Right hindlimb (tissue), 1 donor: ENCODE measurements at places on chromosomes 7 and 10.

- no peak for DNase-seq
These were observed 111.1 kb upstream of the AFAP1L2 start for GRCh38 chr10:114515298-114515914.

DNA sequence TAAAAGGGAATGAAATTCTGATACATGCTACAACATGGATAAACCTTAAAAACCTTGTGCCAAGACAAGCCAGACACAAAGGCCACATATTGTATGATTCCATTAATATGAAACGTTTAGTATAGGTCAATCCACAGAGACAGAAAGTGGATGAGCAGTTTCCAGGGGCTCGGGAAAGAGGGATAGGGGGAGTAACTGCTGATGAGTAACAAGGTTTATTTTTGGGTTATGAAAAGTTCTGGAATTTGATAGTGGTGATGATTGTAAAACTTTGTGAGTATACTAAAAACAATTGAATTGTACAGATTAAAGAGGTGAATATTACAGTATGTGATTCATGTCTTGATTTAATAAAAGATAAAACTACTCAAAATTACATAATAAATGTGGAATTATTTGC is 19.1 kb upstream of the SLC13A1 start:
- DNase-seq: no peak

GRCh38 chr7:14834883-14835282 is 67.7 kb downstream of the DGKB start:
- DNase-seq: no peak

- DNase-seq: no peak
These were observed 390.1 kb downstream of the GATA3 start for GRCh38 chr10:8444630-8445029.

DNA sequence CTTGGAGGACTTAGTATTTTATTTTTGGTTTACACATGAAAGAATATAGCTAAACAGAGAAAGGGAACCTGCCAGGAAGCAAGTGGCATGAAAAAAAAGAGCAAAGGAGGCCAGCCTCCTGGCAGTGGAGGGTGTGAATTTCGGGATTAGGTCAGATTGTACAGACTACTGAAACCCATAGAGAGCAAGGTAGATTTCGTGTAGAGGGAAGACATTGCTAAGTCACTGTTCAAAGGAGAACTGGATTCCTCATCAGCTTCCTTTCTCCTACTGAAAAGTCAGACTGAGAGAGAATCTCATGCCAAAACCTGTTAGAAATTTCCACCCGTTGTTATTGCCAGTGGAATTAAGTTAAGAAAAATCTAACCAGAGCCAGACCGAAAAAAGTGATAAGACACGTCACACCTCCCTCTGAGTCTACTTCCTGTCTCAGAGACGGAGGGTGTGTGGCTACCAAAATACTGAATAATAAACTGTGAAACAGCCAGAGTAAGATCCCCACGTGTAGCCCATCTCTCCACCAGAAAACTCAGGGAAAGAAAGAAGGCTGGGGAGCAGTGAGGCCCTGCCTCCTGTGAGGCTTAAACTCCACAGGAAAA is 118.8 kb downstream of the SKIDA1 start:
- DNase-seq: no peak

- no peak for DNase-seq
These were observed 479 bp downstream of the CYP26A1 start for GRCh38 chr10:93074147-93074596.

- DNase-seq: no peak
These were observed 27.3 kb downstream of the HYAL4 start for GRCh38 chr7:123871998-123872867.

DNA sequence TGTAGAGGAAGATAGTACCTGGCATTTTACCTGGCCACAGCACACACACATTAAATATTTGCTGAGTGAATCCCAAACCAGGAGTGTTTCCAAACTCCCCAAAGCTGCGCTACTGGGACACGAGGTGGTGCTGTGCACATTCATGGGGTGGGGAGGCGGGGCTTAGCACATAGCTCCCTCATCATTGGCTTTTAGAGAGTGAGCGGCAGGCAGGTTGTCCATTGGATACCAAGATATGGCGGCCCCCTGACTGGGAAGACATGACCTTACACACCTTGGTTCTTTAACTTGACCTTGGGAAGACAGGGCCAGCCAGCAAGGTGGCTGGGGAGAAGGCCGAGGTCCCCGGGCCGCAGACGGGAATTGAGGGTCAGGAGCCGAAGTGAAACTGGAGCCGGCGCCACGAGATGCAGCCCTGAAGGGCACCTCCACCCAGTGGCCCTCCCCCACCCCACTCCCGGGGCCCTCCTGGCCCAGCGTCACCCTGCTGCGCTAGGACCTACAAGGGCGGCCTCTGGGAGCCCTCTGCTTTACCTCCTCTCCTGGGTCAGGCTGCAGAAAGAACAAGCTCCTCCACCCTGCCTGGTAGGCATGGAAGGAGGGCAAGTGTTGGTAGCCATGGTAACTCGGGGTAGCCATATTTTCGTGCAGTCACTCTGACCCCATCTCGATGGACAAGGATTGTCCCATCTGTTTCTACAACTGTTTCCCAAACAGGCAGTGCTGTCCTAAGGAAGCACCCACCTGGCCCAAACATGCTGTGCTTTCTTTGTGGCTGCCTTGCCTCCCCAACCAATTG is 24.0 kb downstream of the TMEM176A start:
- no peak for DNase-seq

DNA sequence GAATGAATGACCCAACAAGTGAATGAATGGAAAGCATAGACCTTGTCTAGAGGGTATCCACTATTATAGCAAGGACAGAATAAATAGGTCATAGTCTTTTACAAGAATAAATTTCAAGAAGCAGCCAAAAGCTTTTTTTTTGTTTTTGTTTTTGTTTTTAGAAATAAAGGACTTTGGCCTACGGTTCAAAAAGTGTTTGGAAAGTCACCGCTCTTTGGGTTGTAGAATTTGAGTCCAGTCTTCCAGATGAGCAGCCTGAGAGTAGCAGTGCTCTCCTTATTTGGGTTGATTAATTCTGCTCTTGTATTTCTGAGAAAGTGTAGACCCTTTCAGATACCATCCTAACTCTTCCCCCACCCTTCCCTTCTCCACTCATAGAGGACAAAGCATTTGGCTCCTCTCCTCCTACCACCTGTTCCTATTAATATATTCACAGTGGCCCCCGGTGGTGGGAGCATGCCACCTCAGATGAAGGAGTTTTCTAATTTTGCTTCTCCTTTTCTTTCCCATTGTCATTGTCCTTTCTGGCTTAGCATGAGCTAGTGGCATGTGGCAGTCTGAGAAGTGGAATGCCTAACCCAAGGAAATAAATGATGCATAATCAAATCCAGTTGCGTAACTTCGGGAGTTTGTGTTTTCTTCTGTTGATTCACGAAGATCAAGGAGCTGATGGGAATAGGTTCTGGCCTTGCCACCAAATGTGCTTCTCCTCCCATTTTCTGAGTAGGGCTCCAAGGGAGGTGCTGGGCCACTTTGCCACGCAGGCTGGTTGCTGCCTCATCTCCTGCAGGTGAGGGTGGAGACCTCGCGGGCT is 114.7 kb downstream of the CHN2 start:
- DNase-seq: no peak

GRCh38 chr10:79449181-79450146 is 4.0 kb upstream of the ZCCHC24 start:
- DNase-seq: no peak

- DNase-seq: no peak
These were observed 113.2 kb upstream of the MYO3A start for GRCh38 chr10:25820874-25821273.

- no peak for DNase-seq
These were observed 811 bp downstream of the RGS10 start for GRCh38 chr10:119541459-119542356.

GRCh38 chr10:124262971-124263370 is 155.8 kb downstream of the OAT start:
- no peak for DNase-seq

DNA sequence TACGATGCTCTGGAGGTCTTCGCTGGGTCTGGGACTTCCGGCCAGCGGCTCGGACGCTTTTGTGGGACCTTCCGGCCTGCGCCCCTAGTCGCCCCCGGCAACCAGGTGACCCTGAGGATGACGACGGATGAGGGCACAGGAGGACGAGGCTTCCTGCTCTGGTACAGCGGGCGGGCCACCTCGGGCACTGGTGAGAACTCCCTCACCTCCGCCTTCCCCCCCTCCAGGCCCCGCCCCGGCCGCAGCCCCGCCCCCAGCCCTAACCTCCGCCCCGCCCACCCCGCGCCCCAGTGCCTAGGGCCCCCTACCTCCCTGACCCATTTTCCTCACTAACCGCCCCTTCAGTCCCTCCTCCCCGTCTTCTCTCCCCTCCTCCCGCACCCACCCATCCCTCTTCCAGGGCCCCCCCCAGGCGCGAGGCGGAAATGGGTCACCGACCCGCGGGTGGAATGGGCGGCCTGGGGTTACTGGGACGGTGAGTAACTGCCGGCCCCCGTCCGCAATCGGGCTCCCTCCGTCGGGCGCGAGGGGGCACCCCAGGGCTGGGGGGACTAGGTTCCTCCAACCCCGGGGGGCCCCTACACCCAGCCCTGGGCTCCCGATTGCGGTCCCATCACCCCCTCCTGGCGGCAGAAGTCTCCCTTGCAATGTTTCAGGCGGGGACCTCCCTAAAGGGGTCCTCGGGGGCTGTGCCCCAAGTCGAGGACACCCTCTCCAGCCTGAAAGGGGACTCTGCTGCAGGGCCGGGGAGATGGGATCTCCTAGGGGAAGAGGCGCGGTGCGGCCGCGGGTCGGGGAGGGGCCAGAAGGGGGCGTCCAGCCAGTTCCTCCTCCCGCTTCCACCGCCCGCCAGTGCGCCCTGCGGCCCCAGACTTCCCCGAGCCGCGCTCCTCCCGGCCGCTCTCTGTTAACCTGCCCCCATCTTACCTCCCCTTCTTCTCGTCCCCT is 2.1 kb downstream of the PCOLCE start:
- DNase-seq: peak; percentile 85

GRCh38 chr7:48441848-48442492 is 270.7 kb downstream of the ABCA13 start:
- no peak for DNase-seq

DNA sequence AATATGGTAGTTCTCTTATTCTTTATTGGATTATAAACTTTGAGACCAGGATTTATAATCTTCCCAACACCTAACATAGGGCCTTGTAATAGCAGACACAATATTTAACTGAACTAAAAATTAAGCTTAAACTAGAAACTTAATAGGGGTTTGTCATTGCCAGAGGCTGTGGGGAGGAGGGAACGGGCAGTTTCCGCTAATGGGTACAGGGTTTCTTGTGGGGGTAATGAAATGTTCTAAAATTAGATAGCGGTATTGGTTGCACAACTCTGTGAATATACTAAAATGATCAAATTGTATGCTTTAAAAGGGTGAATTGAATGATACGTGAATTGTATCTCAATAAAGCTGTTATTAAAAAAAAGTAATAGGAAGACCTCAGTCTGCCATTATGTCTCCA is 45.4 kb downstream of the NT5C2 start:
- DNase-seq: no peak

DNA sequence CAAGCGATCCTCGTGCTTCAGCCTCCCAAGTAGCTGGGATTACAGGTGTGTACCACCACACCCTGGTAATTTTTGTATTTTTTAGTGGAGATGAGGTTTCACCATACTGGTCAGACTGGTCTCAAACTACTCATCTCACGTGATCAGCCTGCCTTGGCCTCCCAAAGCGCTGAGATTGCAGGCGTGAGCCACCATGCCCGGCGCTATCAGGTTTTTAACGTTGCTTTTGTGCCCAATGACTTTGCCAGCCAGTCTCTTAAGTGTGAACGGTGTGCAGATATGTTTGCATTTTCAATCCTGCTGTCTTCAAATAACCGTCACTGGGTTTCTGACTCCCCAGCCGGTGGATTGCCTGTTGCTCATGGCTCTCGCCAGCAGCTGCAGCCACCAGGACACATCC is 201.8 kb upstream of the PPP2R2D start:
- DNase-seq: peak; percentile 8

- DNase-seq: no peak
These were observed 317.3 kb downstream of the PRPF18 start for GRCh38 chr10:13904064-13904463.

GRCh38 chr7:18064242-18064838 is 36.7 kb upstream of the PRPS1L1 start:
- no peak for DNase-seq

GRCh38 chr7:18558503-18558902 is 63.0 kb downstream of the HDAC9 start:
- no peak for DNase-seq

DNA sequence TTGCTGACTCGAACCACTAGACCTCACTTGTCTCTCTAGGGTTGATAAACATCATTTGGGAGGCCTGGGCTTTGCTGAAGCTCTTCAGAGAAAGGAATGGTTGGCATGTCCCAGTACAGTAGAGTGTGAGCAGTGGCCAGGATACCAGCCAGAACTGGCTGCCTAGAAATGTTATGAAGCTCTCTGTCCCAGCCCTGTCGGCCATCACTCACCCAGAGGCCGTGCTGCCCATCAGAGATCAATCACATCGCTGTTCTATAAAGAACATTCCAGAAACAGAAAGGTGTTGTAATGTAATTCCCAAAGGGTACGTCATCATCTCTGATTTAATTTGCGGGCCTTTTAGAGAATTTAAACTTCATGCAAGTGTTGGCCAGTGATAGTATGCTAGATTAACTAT is 111.5 kb downstream of the PRPF18 start:
- no peak for DNase-seq

GRCh38 chr7:1033546-1034145 is 10.7 kb upstream of the GPR146 start:
- no peak for DNase-seq

DNA sequence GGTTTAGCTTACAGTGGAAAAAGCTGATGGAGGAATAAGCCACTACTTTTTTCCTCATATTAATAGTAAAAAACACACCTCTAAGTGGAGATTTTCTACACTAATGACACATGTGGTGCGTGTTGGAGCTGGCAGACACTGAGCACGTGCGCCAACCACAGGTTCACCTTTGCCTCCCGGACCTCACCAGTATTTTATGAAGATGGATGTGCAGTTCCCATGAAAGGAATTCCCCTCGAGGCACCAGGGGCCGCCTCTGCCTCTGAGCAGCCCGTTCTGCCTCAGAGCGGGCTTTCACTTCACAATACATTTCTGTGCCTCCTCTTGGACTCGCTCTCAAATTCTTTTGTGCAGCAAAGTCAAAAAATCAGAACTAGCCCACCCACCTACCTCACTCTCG is 477.5 kb upstream of the ADARB2 start:
- DNase-seq: no peak

GRCh38 chr10:121462281-121462680 is 136.0 kb downstream of the FGFR2 start:
- DNase-seq: no peak

- DNase-seq: peak; percentile 90
These were observed 83.3 kb upstream of the DNAJC1 start for GRCh38 chr10:22086730-22087401.

- DNase-seq: peak; percentile 36
These were observed 32.7 kb downstream of the DNMBP start for GRCh38 chr10:99976886-99977665.
